ENCODE measurements at places on chromosomes 2 and 18.

- DNase-seq = peak; percentile 34
Measured at GRCh38 chr2:164538240-164538866, 82.9 kb downstream of the GRB14 start.

DNA sequence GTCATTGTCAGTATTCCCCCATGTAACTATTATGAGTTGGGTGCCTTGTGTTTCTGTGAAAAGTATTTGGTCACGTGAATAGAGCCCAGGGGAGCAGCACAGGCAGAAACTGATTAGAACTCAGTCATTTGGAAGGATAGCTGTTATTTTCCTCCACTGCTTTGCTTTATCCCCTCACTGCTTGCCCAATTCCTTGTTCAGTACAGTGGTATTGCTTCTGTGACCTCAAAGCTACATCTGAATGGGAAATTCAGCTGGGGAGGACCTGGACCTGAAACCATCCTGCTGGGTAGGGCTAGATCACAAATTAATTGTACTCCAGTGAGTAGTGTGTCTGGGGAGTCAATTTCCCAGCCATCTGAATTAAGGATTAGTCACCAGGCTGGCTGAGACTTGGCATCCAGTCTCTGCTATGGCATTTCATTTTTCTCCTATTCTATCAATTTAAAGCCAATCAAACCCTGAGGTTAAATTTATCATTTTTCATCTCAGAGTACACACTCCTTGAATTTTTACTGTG is 1231.6 kb upstream of the GYPC start:
- DNase-seq = no peak

DNA sequence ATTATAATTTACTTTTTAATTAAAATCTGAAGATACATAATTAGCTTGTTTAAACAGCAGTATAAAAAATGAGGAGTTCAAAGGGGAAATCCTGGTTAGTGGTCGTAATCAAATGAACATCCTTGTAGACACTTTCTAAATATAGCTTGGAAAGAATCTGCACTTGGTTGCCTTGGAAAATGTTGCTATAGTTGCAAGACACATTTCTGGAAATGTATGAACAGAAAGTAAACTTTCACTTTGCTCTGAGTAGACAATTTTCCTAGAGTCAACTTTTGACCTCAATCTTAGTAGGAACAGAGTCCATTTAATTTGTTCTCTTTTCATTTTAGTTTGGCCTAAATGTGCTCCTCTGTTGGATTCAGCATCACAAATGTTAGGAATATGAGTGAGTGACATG is 38.3 kb downstream of the GCA start:
- DNase-seq = no peak

DNA sequence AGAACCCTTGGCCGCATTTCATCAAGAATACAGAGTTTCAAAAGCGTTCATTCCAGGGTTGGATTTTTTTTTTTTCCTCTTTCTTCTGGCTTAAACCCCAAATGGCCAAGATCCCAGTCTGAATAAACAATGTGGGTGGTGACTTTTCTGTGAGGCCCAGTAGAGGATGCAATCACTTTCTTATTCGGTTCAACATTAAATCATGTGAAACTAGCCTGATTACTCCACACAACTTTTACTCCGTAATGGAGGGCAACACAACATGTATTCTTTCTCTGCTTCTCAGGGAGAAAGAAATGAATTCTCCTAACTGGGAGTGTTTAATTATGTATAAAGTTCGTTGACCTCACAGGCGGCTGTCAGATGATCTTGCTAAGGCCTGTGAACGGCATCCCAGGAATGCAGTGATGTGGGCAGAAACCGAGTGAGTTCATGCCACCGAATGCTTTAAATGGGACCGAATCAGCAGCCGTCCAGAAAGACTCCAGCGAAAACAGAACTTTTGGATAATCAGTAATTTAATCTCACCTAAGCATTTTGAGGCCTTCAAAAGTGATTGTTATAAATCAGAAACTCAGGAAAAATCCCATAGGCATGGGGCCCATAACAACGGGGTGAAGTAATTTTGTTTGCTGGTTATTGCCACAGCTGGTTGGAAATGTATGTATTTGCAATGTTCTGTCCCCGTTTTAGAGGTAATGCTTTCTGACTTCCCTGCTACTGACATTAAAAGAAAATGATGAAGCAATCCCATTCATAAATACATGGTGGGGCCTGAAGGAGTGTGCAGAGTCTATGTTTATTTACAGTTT is 81.5 kb downstream of the BCL2 start:
- peak; percentile 61 for DNase-seq
